ENCODE measurements at places on chromosomes 7 and 10.

DNA sequence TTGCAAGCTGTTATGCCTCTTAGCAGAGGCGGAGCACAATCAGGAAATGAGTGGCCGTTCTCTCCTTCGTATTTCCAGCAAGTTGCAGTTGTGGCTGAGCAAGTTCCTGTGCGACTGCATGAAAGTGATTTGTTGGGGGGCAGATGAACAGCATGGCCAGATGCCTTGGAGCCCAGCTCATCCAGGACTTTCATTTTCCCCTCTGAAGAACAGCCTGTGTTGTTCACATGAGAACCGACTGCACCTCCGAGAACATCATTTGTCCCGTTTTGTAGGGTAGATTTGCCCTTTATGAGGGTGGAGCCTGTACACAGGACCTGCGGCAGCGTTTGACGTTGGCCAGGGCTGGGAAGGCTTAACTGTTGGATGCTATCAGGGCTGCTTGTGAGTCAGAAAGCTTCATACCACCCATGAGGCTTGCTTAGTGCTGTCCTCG is 4.4 kb downstream of the BAG3 start:
- no peak for DNase-seq

GRCh38 chr7:41436139-41436538 is 266.8 kb downstream of the INHBA start:
- no peak for DNase-seq

- no peak for DNase-seq
Observed at GRCh38 chr10:20858292-20859124, 38.6 kb downstream of the NEBL start.

- DNase-seq = no peak
Observed at GRCh38 chr7:155862123-155862892, 50.0 kb upstream of the SHH start.

DNA sequence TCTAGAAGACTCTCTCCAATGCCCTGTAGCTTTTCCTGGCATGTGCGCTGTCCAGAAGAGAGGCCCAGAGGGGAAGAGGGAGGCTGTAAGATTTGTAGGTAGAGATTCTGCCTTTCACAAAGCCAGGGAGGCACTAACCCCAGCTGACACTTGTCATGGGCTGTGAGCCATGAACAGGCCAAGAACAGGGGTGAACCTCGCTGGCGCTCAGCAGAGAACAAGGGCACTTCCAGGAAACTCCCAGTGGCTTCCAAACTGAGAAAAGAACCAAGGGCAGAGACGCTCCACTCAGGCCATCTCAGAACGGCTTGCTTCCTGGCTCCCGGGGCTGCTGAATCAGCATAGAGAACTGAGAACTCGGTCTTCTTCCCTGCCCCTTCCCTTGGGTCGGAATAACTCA is 257.8 kb upstream of the ZNF32 start:
- no peak for DNase-seq

GRCh38 chr7:7962851-7963250 is 5.7 kb upstream of the GLCCI1 start:
- no peak for DNase-seq

- DNase-seq = no peak
Observed at GRCh38 chr7:40041456-40041855, 91.4 kb downstream of the CDK13 start.

GRCh38 chr10:11856678-11857077 is 33.5 kb downstream of the PROSER2 start:
- DNase-seq = no peak

DNA sequence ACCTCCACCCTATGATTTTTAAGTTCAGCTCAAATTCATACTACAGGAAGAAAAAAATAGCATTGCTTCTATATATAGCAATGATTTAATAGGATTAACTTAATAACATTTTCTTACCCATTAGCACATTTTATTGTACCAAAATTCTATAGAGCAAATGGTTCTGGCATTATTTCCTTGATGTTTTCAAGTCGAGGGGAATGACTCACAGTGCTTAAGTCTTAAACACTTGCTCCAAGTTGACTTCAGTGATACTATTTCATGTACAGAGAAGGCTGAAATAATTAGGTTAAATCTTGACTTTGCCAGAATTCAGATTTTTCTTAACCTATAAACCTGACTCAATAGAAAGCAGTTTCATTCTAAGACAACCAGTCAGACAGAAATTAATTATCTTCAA is 1133.8 kb downstream of the SORCS3 start:
- no peak for DNase-seq

DNA sequence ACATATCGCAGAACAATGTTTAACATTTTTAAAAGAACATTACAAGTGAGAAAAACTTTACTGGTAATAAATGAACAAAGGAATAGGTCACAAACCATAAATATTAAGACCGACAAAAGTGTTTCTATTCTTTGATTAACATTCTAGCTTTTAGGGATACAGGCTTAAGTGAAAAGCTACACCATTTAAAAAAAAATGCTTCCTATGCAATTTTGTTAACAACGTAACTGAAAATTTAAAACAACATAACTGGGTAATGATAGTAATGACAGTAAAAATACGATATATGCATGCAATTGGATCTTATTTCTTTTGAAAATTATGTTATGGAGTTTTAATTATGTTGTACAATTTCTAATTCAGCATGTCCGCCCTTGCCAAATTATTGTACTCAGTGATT is 49.7 kb upstream of the THSD7A start:
- no peak for DNase-seq

DNA sequence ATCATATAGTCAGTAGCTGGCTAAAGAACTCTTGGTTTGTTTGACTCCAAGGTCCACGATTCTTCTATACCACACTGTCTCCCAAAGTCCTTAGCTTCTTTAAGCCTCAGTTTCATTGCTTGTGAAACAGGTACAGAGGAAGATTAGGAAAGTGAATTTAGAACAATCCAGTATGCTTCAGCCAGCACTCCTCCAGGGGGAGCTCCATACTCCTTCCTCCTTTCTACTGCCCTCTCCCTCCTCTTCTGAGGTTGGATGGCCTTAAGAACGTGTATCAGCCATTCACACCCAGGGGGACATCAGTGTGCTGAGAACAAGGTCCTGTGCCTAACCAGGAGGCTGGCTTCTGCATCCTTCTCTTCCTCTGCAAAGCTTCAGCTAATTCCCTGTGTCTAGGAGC is 54.8 kb upstream of the CALD1 start:
- peak; percentile 13 for DNase-seq

DNA sequence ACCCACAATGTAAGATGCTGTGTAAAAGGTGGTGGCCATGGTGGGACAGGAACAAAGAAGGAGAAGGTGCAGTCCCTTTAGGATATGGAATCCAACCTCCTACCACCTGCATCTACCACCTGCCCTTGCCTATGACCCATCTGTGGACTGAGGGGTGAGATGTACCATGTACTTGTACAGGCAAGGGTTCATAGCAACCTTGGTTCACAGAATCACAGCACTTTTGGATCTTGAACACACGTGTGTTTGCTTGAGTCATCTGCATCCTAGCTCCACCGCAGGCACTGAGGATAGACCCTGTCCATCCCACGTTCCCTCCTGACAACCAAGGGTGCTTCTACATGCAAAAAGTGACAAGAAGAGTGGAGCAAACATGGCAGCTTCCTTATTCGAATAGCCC is 162.3 kb downstream of the GFRA1 start:
- DNase-seq = no peak

GRCh38 chr7:915291-916218 is 38.9 kb downstream of the ADAP1 start:
- DNase-seq = no peak

- no peak for DNase-seq
Observed at GRCh38 chr7:88279323-88279722, 27.4 kb downstream of the STEAP4 start.

- no peak for DNase-seq
Observed at GRCh38 chr7:117790251-117790650, 83.0 kb downstream of the CTTNBP2 start.

DNA sequence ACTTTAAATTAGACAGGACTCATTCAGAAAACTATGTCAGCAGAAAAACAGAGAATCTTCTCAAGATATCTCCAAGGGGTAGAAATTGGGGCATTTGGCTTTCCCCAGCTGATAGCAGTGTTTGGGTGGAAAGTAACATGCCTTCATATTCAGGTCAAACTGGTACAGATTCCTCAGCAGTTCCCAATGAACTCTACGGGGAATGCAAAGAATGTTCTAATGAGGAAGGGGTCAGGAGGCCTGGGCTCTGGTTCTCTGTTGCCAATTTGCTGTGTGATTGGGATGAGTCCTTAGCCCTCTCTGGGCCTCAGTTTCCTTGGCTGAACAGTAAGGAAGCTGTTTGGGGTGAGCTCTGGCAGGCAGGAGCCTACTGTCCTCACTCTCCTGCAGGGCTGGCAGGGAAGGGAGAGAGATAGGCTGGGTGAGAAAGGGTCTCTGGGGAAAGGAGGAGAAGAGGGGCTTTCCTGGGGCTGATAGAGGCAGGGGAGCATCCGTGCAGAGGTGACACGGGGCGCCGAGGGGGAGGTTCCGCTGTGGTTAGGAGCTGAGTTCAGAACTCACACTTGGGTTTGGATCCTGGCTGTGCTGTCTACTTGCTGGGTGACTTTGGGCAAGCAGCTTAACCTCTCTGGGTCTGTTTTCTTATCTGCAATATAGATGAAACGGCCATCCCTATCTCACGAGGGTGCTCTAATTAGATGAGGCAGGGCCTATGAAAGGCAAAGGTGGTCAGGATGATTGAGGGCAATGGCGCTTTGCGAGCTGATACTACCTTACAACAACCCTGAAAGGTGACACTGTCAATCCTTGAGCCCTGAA is 45.1 kb downstream of the SPOCK2 start:
- DNase-seq = no peak

- DNase-seq = no peak
Observed at GRCh38 chr10:129416956-129417765, 49.9 kb upstream of the MGMT start.

- no peak for DNase-seq
Observed at GRCh38 chr7:121011401-121011800, 22.9 kb downstream of the CPED1 start.

DNA sequence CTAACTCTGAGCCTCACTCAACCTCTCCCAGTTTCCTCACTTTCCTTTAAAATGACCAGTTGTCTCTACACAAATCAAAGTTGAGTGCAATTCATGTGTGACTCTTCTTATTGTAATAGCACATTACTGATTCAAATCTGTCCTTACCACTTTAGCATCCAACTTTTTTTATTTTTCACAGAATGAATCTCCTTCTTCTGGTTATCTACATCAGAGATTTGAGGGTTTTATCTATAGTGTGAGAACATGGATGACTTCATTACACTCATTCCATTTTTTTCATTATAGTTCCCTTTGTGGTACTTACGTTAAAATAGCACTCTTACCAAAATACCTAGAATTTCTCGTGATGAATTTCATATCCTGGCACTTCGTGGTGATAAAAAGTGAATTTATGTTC is 43.3 kb downstream of the RTKN2 start:
- DNase-seq = no peak

GRCh38 chr10:70967591-70968587 is 79.5 kb upstream of the PCBD1 start:
- peak; percentile 43 for DNase-seq

- DNase-seq = no peak
Observed at GRCh38 chr10:33125522-33126517, 167.8 kb upstream of the ITGB1 start.

DNA sequence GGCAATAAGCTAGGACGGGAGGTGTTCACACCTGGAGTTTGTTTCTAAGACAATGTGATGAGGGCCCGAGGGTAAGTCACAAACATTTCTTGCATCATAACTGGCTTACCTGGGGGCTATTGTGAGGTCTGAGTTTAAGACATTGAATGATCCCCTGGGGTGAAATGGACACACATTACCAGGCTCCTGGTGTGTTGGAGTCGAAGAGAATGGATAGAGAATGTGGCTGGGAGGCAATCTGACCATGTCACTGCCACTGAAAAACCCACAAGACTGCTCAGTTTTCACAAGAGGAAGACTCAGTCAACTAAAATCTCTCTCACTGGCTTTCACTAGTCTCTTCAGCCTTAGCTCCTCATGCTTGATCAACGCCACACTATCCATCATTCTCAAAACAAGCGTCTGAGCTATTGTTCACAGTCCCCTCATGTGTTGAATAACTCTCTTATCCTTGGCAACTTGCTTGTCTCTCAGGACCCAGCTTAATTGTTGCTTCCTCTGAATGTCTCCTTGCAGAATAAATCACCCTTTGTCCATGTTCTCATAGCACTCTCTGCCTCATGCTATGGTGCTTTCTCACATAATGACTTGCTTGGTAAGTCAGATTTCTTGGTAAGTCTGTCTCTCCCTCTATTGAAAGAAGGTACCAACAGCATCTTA is at the start of gene C10orf120:
TSS of gene C10orf120 (minus strand) at position 51 of the 660 bp plus-strand sequence. CDS start 56 bp downstream, outside the sequence.
- no peak for DNase-seq

DNA sequence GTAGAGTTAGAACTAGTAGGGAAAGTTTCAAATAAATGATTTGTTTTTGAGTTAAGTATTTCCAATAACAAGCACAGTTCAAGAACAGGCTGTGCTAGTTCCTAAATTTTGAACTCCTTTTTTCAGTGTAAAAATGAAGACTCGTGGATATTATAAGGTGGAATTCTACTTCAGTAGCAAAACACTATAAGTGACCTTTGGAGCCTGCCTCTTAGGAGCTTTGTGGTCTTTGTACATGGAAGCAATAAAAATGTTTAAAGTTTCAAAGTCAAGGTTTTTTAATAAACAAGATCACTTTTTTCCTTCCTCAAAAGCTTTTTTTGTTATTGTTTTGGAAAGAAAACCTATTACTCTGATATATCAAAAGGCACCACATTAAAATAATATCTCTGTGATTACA is 292.4 kb upstream of the VWC2 start:
- DNase-seq = no peak

- DNase-seq = no peak
Observed at GRCh38 chr7:136131304-136131630, 154.1 kb upstream of the MTPN start.

DNA sequence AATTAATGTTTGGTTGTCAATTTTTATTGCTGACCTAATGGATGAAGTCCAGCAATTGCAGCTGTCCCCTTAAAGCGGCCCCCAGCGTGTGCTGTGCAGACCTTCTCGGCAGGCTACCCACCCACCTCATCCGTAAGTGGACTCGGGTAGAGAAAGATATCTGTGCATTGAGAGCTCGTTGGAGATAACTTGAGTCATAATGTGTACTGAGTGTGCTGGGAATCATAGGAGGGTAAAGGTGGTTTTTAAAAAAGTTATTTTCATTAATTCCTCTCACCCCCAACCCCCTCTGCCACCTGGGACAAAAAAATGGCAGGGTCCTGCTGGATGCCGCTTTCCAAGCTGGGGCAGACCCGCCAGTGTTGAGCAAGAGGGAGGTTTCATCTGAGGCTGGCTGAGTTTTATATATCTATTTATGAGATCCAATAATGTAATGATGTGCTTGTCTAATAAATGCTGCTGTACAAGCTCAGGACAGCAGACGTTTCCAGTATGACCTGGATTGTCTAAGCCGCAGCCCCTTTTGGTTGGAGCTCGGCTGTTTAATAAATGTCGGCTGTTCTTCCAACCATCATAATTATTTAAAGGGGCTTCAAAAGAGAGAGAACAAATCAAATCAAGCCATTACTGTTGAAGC is 119.1 kb downstream of the NKX6-2 start:
- no peak for DNase-seq

DNA sequence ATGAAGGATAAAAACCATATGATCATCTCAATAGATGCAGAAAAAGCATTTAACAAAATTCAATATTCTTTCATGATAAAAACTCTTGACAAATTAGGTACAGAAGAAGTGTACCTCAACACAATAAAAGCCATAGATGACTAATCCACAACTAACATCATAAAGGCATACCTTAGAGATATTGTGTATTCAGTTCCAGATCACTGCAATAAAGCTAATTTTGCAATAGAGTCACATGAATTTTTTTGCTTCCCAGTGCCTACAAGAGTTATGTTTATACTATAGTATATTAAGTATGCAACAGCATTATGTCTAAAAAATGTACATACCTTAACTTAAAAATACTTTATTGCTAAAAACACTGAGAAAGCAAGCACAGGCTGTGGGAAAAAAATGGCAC is 18.9 kb upstream of the RNF32 start:
- no peak for DNase-seq

- DNase-seq = no peak
Observed at GRCh38 chr7:70951271-70951962, 180.5 kb upstream of the GALNT17 start.

Data from GM19239 (cell line).